Cerebellar nuclear complex (tissue), 1 donor: ENCODE measurements at places on chromosomes 4 and X.

DNA sequence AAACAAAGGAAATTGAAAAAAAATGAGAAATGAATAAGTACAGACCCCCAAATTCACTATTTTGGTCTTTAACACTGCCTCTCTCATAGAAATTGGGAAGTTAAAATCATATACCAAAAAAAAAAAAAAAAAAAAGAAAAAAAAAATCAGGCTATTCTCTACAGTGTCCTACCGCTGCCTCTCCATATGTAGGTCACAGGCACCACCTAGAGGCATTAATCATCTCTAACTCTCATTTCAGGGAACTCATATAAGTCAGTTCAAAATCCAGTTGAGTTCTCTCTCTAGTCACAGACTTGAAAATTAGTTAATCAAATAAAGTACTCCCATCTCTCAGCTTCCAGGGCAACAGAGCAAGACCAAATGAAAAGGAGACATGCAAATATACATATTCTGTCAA is 47.9 kb downstream of the COX18 start:
- DNase-seq: no peak

DNA sequence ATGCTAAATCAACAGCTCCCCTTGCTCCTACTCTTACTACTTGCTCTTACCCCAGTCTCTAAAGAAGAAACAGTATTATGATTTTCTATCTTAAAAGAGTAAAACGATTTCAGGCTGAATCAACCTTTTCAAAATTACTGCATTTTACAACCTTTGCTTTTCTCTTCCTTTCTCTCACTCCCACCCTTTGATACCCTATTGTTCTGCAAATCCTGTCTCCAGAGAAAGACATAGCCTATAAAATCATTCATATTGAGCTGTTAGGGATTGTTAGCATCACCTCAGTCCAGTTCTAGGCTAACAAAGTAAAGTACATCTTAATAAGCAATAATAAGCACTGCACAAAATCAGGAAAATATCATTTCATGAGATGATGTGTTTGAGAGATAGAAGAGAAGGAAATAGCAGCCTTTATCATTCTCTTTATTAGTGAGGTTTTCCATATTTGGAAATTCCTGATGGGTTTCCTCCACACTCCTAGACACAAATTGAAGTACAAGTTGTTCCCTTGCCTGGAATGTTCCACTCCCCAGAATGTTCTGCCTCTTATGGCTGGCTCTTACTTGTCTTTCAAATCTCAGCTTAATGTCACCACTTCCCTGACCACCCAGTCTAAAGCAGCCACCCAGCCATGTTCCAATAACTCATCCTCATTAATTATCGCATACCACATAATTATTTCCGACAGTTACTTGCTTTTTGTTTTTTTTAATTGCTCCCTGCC is 219.7 kb downstream of the PALLD start:
- no peak for DNase-seq

GRCh38 chrX:25017667-25018247 is 2.0 kb upstream of the ARX start:
- no peak for DNase-seq

DNA sequence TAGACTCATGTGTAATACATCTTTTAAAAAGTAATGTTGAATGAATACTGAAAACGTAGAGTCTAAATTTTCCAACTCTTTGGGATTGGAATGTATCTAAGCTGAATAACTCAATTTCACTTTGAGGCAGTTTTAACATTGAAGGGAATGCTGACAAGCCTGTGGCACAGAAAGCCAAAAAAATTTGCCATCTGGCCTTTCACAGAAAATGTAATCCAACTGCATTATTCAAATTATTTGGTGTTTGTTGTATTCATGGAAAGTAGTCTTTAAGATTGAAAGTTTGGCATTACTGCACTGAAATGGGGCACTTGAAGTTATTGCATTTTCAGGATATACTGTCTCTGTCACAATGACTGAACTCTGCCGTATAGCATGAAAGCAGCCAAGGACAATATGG is 186.9 kb downstream of the FRMPD4 start:
- no peak for DNase-seq

DNA sequence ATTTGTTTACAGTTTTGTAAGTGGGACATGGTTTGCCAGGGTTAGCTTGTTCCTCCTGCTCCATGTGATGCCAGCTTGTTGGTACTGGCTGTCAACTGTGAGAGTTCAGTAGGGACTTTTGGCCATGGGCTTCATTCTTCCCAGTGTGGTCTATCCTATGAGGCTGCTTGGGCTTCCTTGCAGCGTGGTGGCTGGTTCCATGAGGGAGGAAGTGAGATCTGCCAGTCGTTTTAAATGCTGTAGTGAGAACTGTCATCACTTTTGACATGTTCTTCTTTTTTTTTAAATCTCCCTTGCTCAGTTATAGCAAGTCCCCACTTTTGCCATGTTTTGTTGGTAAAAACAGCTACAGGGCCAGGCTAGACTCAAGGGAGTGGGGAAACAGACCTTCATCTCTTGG is 15.9 kb downstream of the NSD2 start:
- DNase-seq: no peak

DNA sequence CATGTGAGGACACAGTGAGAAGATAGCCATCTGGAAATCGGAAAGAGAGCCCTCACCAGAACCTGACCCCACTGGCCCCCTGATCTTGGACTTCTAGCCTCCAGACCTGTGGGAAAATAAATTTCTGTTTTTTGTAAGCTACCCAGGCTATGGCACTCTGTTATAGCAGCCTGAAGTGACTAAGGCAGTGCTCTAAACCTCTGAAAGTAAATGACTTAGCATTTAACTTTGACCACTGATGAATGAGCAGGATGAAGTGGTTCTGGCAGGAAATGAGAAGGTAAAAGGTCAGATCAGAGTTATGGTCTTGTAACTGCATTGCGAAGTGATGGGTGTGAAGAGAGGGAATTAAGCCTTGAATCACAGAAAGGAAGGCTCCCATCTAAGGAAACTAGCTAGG is 17.0 kb downstream of the GPAT3 start:
- no peak for DNase-seq
